ENCODE measurements at places on chromosomes 16 and 17.

GRCh38 chr17:1004769-1005295, 7.9 kb downstream of the TIMM22 start:
- DNase-seq: no peak

GRCh38 chr17:28057731-28058246, 15.3 kb downstream of the NLK start:
- DNase-seq: no peak

- no peak for DNase-seq
Observed at GRCh38 chr17:42113293-42114069, 967 bp upstream of the DHX58 start.

DNA sequence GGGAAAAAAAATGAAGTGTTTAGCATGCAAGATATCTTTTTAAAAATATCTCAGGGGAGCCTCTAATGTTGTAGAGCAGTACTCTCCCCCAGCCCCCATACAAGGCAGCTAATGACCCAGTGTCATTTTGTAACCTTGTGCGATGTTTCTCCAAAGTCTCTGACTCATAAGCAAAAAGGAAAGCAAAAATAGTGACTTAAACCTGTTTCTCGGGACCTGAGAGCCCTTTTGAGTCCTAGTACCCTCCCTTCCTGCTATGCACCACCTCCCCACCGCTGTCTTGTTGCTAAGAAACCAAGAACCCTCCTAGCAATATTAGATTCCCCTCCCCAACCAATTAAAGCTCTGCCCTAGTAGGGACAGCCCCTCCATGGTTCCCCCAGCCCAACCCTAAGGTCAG, 2.8 kb downstream of the MYCBPAP start:
- peak; percentile 71 for DNase-seq

DNA sequence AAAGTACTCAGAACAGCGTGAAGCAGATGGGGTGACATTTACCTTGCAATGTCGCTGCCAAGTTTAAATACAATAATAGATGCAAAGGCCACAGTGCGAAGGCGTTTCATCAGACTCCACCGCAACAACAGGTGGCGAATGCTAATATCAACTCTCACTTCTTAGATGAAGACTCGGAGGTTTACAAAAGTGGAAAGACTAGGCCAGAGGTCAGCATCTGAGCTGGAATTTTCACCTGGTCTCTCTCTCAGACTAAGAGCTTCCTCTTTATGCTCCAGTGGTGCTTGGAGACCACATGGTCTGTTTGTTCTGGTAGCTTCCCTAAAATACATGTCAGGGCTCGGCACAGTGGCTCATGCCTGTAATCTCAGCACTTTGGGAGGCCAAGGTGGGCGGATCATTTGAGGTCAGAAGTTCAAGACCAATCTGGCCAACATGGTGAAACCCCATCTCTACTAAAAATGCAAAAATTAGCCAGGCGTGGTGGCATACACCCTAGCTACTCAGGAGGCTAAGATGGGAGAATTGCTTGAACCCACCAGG, 169.1 kb downstream of the XYLT1 start:
- no peak for DNase-seq

GRCh38 chr17:14712611-14713021, 411.7 kb downstream of the HS3ST3B1 start:
- DNase-seq: no peak

GRCh38 chr17:27355419-27355818, 61.5 kb downstream of the WSB1 start:
- DNase-seq: no peak

- no peak for DNase-seq
Observed at GRCh38 chr16:81435103-81435502, 9.5 kb upstream of the CMIP start.

GRCh38 chr17:65527381-65527780, 34.1 kb downstream of the AXIN2 start:
- DNase-seq: no peak

- no peak for DNase-seq
Observed at GRCh38 chr17:50170662-50171370, 5.0 kb downstream of the SGCA start.

DNA sequence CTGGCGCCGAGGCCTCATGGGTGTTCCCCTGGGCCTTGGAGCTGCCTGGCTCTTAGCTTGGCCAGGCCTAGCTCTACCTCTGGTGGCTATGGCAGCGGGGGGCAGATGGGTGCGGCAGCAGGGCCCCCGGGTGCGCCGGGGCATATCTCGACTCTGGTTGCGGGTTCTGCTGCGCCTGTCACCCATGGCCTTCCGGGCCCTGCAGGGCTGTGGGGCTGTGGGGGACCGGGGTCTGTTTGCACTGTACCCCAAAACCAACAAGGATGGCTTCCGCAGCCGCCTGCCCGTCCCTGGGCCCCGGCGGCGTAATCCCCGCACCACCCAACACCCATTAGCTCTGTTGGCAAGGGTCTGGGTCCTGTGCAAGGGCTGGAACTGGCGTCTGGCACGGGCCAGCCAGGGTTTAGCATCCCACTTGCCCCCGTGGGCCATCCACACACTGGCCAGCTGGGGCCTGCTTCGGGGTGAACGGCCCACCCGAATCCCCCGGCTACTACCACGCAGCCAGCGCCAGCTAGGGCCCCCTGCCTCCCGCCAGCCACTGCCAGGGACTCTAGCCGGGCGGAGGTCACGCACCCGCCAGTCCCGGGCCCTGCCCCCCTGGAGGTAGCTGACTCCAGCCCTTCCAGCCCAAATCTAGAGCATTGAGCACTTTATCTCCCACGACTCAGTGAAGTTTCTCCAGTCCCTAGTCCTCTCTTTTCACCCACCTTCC, 7.9 kb downstream of the HIRIP3 start:
- no peak for DNase-seq

DNA sequence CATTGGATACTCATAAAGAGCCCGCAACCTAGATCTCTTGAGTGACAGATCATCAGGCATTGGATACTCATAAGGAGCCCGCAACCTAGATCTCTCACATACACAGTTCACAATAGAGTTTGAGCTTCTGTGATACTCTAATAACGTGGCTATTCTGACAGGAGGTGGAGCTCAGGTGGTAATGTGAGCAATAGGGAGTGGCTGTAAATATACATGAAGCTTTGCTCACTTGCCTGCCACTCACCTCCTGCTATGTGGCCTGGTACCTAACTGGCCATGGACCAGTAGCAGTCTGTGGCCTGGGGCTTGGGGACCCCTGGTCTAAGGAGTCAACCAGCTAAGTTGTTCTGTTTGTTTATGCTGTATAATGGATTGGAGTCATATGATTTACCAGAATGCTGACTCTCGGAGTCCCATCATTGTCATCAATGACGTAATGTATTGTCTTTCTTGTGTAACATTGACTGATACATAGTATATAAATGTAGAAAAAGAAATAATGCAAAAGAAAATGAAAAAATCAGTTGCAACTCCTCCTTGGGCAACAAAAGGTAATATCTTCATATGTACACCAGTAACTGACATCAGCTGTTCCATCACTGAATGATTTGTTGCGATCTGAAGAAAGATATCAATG, 17.5 kb downstream of the ABCA9 start:
- no peak for DNase-seq

GRCh38 chr16:85153656-85154091, 41.4 kb upstream of the CIBAR2 start:
- DNase-seq: no peak

DNA sequence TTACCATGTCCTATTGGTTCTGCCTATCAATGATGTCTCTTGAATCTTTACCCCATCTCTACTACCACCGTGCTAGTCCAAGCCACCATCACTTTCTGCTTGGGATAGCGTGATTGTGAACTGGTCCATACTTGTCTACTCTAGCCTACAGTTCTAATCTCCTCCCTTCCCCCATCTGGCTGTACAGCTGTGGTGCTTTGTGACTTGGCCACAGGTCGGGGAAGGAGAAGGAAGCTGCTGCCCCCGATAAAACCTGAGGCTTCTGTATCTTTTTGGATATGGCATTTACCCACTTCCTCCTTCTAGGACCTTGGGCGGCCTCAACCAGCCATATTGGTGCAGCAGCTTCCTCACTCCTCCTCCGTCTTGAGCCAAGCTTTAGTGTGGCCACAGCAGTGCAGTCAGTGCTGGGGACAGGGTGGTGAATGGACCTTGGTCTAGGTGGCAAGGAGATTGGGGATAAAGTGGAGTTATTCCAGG, 314 bp upstream of the ITGA2B start:
- DNase-seq: no peak

GRCh38 chr17:57726213-57726790, 18.8 kb downstream of the CCDC182 start:
- DNase-seq: no peak

- DNase-seq: no peak
Observed at GRCh38 chr16:27430923-27431484, 29.0 kb downstream of the IL21R start.

DNA sequence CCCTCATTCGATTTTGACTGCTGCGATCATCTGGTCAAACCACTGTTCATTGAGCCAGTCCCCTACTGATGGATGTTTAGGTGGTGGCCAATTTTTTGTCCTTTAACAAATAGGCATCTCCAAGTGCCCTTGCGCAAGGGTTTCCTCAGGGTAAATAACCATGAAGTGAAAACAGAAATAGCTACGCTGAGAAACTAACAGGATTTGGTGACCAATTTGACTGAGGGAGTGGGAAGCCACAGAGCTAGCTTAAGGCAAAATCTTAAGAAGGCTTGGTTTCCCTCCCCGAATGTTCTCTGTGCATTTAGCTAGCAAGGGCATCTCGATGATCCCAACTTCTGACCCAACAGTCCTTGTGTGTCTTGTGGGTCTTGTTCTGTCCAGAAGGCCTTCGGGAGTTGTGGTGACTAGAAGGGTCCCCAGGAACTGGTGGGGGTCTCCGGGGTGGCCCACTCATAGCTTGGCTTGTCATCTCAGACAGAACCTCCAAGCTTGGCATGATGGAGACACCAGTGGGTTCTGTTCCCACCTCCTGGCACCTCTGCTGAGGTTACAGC, 117.2 kb downstream of the SOCS1 start:
- no peak for DNase-seq

DNA sequence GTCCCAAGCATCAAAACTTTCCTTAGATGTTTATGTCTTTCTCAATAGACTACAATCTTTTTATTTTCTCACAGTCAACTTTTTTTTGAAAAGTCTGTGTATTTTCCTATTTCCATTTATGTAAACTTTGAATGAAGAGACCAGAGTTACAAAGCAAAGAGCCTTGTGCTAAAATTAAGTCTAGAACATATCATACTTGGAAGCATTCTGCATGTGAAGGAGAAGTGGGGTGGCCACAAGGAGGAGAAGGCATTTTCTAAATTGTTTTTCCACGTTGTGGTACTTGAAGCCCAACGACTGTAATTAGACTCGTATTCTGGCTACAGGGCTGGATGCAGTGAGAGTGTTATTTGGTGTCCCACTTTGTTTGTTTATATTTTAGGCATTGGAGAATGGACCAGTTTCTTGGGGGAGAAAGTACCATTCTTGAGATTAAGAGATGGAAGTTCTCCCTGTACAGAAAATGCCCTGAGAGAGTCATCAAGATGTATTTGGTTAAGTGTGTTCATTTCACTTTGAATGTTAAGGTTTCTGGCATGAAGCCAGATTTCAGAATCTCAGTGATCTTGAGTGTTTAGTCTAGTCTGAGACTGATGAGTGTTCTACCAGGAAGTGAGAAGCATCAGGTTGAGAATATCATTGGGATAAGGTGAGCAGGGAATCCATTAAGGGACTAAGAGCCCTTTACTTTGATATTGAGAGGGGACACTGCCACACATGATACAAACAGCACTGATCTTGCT, 71.6 kb downstream of the MAP2K6 start:
- no peak for DNase-seq

- DNase-seq: no peak
Observed at GRCh38 chr17:19237389-19238166, 412 bp downstream of the EPN2 start.

DNA sequence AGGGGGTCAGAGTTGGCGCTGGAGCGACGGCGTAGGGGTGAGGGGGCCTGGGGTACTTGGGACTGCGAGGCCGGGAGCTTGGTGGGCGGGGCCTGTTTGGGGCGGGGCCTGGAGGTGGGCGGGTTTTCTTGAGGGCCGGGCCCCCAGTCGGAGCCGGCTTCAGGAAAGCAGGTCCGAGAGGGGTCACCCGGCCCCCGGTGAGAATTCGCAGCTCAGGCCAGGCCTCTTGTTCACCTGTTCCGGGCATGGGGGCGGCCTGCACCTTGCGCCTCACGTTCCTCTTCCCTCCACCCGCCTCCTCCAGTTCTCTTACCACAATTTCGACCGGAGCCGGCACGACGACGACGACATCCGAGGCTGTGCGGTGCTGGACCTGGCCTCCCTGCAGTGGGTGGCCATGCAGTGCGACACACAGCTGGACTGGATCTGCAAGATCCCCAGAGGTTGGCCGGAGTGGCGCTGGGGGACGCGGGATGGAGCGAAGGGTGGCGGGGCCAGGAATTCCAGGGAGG, 52.5 kb downstream of the MRC2 start:
- no peak for DNase-seq

DNA sequence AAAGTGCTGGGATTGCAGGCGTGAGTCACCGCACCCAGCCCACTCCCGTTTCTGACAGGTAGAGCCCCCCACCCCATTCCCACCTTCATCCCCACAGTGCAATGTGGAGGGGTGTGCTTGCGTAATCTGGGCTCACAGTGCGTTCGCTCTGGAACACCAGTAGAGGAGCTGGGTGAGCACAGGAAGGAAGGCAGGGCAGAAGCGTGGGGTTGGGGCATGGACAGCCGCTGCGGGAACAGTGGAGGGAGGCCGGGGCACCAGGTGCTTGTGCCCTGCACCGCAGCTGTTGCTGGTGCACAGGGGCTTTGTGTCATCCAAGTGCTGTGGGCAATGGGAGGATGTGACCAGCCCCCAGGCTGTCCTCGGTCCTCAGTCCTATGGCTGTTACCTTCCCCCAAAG, 24.7 kb downstream of the KDM8 start:
- DNase-seq: no peak

GRCh38 chr17:40364121-40364861, at the start of gene GJD3:
TSS of gene GJD3 (minus strand) at chr17:40364737. CDS start at chr17:40363815, 922 bp downstream.
- DNase-seq: no peak

DNA sequence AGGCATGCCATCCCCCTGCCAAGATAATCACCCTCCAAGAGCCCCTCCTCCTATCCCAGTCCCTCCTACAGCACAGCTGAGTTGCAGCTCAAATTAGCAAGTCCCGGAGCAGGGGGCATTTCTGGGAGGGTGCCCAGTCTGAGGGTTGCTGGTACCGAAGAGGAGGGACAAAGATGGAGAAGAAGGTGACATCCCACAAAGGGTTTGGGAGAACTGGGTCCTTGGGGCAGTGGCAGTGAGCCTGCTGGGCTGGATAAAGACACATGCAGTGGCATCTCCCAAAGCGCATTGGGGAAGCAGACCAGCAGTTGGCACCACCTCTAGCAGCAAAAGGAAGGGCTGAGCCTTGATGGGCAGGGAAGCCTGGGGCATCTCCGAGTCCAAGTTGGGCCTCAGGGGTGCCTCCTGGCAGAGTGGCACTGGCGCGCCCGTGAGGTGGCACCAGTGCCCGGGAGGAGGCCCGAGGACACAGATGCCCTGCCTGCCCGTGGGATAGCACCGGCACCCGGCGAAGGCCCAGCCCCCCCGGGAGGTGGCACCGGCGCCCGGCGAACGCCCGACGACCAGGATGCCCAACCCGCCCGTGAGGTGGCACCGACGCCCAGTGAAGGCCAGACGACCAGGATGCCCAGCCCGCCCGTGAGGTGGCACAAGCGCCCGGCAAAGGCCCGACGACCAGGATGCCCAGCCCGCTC, 622 bp downstream of the TOM1L2 start:
- DNase-seq: no peak

- no peak for DNase-seq
Observed at GRCh38 chr17:76040376-76040775, 13.3 kb upstream of the EVPL start.

All from CD4-positive, alpha-beta T cell treated with Interleukin-10 for 1 hour (primary cell).